ENCODE measurements at places on chromosomes 7 and 10. TPM values are rescaled to one million over a fixed set of nuclear protein-coding genes. Genes with fewer than 3 reads are reported as not detected.

GRCh38 chr10:92778091-92778490 is 70.2 kb upstream of the EXOC6 start:
- no peak for DNase-seq

DNA sequence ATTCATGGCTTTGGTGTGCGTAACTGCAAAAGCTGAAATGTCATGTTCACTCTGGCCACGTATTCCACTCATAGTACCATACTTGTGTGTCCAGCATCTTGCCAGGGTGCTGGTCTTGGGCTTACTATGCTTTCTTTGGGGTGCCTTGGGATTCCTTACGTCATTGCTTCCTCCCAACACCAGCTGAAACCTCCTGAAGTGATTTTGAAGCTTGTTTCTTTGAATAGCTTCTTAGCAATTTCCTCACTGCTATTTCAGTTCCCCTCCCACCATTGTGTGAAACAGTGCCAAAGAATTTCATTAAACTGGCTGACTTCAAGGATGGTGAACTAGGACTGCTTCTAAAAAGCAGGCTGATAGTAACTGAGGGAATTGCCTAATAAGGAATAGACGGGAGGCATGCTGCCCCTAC is 36.9 kb downstream of the ENTPD1 start:
- DNase-seq = no peak

The PNLIPRP3 gene
- not detected for total RNA-seq

DNA sequence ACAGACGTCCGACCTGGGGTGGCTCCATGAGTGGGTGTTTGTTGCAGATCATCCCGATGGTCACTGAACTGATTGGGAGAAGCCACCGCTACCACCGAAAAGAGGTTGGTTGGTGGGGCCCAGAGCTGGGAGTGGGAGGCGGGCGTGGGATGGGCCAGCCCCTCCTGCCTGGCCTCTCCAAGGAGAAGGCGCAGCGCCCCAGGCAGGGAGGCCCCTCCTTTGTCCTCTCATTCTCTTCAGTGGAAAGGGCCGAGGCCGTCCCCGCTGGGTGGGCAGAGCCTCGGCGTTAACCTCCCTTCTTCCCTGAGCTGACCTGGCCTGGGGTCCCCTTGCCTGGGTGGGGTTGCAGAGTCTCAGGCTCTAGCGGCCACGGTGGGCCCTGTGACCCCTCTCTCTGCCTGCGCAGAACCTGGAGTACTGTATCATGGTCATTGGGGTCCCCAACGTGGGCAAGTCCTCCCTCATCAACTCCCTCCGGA is 5.2 kb downstream of the MTG1 start:
- DNase-seq = no peak

The CTTNBP2 gene
- 34.2 TPM for total RNA-seq

The RET gene
- total RNA-seq = 1.6 TPM

The BZW2 gene
- 101 TPM for total RNA-seq

DNA sequence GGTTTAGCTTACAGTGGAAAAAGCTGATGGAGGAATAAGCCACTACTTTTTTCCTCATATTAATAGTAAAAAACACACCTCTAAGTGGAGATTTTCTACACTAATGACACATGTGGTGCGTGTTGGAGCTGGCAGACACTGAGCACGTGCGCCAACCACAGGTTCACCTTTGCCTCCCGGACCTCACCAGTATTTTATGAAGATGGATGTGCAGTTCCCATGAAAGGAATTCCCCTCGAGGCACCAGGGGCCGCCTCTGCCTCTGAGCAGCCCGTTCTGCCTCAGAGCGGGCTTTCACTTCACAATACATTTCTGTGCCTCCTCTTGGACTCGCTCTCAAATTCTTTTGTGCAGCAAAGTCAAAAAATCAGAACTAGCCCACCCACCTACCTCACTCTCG is 477.5 kb upstream of the ADARB2 start:
- DNase-seq = no peak

The DNAH11 gene
- total RNA-seq = 0.82 TPM

The MOGAT3 gene
- total RNA-seq = not detected

- no peak for DNase-seq
Observed at GRCh38 chr10:104608091-104608828, 32.8 kb upstream of the SORCS3 start.

- no peak for DNase-seq
Observed at GRCh38 chr7:29146888-29147609, 712 bp upstream of the CPVL start.

The PARD3 gene
- total RNA-seq = 27.7 TPM

DNA sequence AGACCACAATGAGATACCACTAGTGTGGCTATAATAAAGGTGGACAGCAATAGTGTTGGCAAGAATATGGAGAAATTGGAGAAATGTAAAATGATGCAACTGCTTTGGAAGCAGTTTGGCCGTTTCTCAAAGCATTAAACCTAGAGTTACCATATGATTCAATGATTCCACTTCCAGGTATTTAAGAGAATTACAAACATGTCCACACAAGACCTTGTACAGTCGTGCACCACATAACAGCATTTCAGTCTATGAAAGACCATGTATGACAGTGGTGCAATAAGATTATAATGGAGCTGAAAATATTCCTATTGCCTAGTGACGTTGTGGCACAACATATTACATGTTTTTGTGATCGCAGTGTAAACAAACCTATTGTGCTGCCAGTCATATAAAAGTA is 29.6 kb downstream of the CCDC172 start:
- DNase-seq = no peak

The NYAP1 gene
- total RNA-seq = 55.0 TPM

DNA sequence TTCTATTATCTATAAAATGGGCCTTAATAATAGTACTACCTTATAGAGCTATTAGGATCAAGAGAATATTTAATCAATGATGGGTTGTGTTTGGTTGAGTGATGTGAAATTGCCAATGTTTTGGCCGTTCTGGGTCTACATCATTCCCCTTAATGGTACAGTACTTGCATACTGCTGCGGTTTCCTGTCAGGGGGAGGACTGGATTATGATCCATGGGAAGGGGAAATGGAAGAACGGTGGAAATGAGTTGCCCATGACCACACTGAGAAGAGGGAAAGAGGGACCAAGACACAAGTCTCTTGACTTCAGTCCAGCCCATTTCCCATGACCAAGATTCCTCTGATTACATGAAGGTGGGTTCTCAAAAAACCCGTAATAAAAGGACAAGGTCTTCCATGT is 999 bp upstream of the MRPS24 start:
- no peak for DNase-seq

The MEIG1 gene
- not detected for total RNA-seq

DNA sequence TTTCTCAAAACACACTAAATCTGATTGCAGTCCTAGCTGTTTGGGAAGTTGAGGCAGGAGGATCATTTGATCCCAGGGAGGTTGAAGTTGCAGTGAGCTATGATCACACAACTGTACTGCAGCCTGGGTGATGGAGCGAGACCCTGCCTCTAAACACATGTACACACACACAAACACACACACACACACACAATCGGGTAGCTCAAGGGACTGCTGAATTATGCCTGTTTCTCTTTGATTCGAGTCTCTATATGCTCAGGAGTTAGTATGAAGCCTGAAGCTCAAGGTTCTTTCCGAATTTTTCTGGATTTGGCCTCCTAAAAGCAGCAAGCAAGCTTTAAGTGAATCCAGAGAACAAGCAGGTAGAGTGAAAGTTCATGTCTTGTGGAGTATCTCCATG is 22.5 kb downstream of the PRTFDC1 start:
- DNase-seq = no peak

DNA sequence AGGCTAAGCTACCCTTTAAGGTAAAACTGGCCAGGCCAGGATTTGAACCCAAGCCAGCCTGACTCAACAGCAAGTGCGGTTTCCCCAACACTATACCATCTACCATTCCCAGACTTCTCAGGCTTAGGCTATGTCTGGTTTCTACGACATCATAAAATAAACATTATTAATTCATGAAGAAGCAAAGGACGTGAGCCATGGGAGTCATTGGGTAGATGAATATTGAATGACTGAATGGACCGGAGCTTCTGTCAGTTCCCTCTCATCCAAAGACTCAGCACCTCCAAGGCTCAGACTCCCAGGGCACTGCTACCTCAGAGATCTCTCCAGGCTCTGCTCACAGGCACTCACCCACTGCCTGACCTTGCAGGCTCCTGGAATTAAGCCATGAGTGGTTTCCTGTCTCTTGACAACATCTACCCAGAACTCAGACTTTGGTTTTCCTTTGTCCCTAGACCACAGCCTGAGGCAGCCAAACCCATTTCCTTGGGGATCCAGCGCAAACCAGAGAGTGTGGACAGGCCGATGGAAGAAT is 64.6 kb upstream of the STEAP1B start:
- DNase-seq = no peak

The RASSF4 gene
- 8.6 TPM for total RNA-seq

The PLPP4 gene
- total RNA-seq = 18.8 TPM

DNA sequence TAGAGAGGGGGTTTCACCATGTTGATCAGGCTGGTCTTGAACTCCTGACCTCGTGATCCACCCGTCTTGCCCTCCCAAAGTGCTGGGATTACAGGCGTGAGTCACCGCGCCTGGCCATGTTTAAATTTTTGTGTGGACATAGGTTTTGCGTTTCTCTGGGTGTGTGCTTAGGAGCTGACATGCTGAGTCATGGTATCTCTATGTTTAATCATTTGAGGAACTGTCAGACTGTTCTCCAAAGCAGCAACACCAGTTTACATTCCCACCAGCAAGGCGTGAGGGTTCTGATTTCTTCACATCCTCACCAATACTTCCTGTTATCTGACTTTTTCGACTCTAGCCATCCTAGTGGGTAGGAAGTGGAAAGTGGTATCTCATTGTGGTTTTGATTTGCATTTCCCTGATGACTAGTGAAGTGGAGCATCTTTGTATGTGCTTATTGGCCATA is 153.7 kb downstream of the DNAJB6 start:
- DNase-seq = no peak

DNA sequence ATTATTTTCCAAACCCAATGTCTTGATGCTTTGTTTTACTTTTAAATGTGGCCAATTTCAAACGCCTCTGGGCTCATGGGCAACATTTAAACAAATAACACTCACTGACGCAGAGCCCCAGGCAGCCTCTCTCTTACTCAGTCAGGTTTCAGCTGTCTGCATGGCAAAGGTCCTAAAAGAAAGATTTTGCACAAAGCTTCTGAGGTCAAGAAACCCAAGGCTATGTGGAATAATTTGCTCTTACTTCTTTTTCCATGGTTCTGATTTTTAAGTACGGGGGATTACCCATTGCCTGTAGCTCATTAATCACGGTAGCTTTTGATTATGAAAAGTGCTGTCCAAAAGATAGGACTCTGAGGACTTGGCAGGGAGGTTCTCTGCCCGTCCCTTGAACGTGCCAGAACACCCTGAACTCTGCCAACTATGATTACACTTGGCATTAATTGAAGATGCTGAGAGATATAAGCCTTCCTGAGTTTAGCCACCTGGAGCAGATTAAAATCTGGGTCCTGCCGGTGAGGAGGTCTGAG is 14.1 kb upstream of the MSRB2 start:
- no peak for DNase-seq

The COL13A1 gene
- 2.0 TPM for total RNA-seq

The CYP3A4 gene
- not detected for total RNA-seq

The OR2A1 gene
- total RNA-seq = not detected

GRCh38 chr7:16528520-16528919 is 1.9 kb downstream of the LRRC72 start:
- no peak for DNase-seq

GRCh38 chr7:81934596-81935301 is 164.9 kb upstream of the HGF start:
- no peak for DNase-seq

DNA sequence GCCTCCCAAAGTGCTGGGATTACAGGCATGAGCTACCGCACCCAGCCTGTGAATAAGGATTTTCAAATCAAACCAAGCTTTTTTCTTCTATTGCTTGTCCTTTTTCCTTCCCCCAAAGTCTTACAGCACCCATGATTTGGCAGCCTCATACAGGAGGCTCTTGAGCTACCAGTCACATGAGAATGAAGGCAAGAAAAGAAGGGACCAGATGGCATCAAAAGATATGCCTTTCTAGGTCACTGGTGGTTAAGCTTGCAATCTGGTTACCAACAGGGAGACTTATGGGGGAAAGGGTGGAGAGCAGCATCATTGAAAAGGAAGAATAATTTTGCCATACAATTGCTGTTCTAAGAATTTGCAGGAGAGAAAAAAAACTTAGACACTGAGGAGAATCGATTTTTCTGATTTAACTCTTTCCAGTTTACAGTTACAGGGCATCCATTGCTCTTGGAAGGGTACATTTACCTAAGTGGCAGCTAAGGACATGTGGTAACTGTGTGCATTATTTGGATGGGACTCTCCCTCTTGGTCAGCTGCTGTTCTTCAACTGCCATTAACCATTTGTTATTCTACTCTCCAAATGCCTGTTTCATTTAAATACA is 29.5 kb downstream of the SMNDC1 start:
- no peak for DNase-seq

DNA sequence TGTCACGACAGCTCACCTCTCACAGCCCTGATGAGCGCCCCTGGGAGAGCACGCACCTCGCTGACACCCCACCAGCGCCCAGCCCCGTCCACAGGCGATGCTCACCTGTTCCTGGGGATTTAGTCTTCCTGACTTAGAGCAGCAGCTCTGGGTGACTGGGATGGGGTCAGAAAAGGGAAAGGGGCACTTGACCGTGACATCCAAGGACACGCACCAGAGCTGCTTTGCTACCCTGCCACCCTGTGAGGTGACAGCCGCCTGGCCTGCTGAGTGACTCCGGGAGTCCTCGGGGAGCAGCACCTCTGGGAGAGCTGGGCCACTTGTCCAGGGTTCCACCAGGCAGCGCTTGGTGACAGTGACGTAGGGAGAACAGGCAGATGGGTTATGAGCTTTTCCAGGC is 148.2 kb downstream of the PRKAG2 start:
- no peak for DNase-seq

DNA sequence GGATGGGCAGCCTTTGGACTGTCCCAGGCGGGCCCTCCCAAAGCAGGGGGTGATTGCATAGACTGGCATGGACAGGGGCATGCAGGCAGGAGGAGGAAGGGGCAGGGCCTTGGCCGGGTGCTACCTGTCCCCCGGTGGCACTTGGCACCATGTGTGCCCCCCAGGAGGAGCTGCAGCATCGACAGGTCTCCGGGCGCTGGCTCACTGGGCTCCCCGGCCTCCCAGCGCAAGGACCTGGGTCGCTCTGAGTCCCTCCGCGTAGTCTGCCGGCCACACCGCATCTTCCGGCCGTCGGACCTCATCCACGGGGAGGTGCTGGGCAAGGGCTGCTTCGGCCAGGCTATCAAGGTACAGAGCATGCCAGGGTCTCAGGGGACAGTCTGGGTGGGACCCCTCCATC is 23.2 kb downstream of the LIMK1 start:
- DNase-seq = no peak

GRCh38 chr10:65940105-65940504 is 985.7 kb upstream of the LRRTM3 start:
- no peak for DNase-seq

GRCh38 chr7:123734498-123734897 is 14.3 kb downstream of the WASL start:
- no peak for DNase-seq

The CDK5 gene
- total RNA-seq = 47.7 TPM
